ENCODE measurements at places on chromosomes 4 and X.

DNA sequence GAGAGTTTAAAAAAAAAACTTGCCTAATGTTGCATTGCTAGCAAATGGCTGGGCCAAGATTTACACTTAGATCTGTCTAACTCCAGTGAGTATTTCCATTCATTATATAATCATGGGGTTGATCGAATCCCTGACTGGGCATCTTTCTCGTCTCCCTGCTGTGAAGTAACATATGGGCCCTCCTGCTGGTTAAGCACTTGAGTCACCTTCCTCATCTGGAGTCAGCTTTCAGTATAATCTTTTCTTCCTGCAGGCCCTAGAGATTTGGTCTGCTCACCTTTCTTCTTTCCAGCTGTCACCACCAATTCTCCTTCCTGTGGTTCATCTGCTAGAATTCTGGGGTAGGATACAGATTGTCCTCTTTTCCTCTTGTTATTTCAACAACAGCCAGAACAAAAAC lies 41.6 kb downstream of the TIGD2 start:
- DNase-seq, result no peak

DNA sequence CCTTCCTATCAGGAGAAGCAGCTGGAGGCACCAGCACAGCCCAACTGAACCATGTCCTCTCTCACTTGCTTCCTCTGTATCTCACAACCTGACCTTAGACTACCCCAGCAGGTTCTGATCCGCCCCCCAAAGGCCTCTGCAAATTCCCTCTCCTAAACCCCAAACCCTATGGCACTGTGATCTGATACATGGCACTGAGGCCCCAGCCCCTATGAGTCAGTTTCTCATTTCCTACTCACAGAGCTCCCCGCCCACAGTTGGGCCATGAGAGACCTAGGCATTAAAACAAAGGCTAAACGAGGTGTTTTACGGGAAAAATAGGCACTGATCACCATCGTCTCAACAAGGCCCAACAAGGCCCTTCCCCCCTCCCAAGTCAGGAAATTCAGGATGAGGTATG lies 19.1 kb downstream of the SASH3 start:
- no peak for DNase-seq

DNA sequence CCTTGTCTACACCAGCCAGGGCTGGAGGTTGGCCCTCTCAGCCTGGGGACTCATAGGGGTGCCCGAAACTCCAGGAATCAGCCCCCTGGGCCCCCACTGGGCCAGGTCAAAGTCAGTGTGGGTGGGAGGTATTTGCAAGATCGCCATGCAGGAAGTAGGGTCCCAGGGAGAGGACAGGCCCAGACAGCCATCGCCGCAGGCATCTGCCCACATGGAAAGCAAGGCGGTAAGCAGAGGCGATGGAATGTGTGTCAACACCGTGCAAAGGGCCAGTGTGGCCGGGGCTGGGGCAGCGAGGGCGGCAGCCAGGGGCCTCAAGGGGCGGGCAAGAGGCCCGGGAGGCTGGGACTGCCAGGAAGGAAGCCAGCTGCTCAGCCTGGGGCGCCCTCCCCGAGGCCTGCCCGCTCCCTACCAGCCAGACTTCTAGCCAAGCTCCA lies 19.3 kb upstream of the DUSP9 start:
- no peak for DNase-seq

DNA sequence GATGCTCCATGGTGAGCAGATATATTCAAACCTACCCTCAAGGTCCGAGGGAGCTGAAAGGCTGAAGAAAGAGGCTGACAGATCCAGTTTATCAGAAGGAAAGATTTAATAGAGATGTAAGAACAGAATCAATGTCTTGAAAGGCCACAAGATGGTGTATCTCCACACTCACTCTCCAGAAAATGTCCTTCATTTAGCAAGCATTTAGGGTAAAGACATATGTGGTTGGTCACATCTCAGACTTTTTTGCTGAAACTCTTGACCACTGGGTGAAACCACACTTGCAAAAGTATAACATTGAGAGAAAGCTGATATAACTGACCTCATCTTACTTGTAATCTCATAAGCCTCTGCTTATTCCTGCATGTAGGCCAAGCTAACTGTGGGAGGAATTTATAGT lies 745.8 kb upstream of the GALNTL6 start:
- no peak for DNase-seq

DNA sequence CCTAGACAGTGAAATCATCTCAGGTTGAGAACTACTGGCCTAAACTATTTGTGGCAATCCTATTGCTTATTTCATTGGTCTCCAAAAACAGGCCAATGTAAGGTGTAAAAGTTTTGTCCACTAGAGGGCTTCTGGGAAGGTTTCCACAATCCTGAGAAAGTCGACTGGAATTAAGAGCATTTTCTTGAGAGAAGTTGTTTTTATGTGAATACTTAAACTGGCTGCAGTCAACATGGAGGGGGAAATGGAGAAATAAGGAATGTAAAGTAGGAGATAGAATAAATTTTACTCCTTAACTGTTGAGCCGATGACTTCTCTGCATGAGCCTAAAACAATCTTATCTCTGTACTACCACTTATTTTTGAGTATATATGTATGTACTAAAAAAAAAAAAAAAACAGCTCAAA lies 11.0 kb upstream of the EIF4E start:
- no peak for DNase-seq

GRCh38 chr4:185015108-185015507 lies 3.2 kb upstream of the HELT start:
- DNase-seq, result no peak

DNA sequence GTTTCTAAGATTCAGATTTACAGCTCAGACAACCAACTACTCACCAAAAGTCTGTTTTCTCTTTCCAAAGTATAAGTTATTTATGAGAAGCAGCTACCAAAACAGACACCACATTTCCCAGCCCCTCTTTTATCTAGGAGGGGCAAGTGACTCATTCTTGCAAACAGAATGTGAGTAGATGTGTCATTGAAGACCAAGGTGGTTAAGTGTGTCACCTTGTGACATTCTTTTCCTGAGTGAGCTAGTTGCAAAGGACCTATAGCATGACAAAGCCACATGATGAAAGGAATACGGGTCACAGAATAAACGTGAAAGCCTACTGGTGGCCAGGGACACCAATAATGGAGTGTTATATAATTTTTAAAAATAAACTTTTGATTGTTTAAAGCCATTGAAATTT lies 50.0 kb downstream of the SLC7A11 start:
- DNase-seq, result no peak

- DNase-seq, result no peak
Measured at GRCh38 chr4:174517502-174518445, 4.5 kb downstream of the HPGD start.

DNA sequence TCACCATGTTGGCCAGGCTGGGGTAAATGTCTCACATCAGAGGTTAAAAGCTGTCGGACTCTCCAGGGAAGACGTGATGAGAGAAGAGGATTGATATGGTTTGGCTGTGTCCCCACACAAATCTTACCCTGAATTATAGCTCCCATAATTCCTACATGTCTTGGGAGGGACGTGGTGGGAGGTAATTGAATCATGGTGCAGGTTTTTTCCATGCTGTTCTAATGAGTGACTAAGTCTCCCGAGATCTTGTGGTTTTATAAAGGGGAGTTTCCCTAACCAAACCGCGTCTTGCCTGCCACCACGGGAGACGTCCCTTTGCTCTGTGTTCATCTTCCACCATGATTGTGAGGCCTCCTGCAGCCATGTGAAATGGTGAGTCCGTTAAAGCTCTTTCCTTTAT lies 64.4 kb downstream of the ASMT start:
- peak; percentile 52 for DNase-seq

GRCh38 chr4:30281986-30282385 lies 438.2 kb upstream of the PCDH7 start:
- no peak for DNase-seq

DNA sequence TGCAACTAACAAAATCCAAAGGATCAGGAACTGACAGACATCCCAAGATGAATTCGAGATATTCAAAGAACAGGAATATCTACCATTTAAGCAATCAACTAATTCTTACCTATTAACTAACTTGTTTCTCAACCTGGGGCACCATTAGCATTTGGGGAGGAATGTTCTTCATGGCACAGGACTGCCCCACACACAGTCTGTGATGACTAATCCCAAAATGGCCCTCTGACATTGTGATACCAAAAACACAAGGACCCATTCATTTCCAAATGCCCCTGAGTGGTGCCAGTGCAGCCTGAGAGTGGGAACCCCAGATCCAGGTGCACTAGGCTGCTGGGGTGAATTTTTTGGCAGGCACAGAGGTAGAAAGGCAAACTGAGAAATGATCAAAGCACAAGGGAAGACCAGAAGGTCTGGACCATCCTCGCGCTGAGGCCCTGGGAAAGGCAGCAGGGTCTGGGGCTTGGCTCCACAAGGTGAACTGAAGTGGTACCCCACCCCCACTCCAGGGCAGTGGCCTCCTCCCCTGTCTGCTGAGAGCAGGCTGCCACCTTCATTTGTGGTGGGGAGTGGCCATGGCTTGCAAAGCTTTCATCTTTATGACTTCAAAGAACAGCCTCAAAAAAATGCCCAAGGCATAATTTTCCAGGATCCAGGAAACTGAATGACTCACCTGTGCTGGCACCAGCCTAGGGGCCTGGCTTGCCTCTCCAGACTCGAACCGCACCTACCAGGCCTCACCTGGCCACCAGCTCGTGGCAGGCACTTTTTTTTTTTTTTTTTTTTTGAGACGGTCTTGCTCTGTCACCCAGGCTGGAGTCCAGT lies 122.4 kb downstream of the BCOR start:
- DNase-seq, result no peak

DNA sequence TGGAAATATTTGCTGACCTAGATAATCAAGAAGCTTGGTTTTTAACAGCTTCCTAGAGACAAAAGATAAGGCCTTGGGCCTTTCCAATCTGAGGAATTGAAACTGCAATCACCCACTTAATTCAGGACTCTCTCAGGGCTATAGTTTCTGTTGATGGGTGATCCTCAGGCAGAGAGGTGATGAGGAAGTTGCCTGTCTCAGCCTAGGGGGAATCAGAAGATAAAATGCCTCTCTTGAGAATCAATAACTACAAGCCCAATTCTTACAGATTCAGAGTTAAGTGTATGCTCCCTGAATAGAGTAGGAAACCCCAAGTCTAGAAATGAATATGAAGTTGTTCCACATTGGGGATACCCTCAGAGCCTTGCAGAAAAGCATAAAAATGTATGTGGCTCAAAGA lies 45.5 kb downstream of the NFKB1 start:
- no peak for DNase-seq

- no peak for DNase-seq
Measured at GRCh38 chrX:18146009-18146408, 74.7 kb downstream of the BEND2 start.

DNA sequence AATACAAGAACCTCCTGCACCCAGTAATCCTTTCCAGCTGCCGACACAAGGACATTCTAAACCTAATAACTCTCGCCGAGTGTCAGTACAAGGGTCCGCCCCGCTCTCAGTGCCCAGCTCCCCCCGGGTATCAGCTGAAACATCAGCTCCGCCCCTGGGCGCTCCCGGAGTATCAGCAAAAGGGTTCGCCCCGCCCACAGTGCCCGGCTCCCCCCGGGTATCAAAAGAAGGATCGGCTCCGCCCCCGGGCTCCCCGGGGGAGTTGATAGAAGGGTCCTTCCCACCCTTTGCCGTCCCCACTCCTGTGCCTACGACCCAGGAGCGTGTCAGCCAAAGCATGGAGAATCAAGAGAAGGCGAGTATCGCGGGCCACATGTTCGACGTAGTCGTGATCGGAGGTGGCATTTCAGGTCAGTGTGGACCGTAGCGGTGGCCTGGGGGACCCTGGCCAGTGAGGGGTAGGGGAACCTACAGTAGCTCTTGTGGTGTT lies at the start of gene MAOA:
Gene MAOA, plus strand, starts transcription at position 295 of the 490 bp plus-strand sequence. Its CDS starts 43 bp downstream, at position 338.
- DNase-seq, result peak; percentile 62

GRCh38 chr4:26050671-26051070 lies 136.7 kb downstream of the SMIM20 start:
- no peak for DNase-seq

DNA sequence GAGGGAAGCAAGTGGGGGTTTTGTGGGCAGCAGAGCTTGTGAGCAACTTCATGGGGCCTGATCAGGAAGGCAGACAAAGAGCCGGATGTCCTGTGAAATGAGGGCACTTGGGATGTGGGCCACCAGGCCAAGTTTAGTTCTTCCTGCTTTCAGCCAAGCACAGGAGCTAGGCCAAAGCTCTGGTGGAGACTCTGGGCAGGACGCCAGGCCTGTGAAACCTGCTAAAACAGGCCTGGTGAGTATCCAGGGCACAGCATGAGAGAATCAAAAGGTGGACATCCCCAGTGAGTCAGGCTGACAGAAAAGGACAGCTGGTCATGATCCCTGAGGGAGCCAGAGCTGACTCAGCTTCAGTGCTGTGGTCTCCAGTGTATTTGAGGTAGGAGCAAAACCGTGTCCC lies 95.7 kb downstream of the NPNT start:
- DNase-seq, result no peak

GRCh38 chr4:100935090-100935489 lies 412.2 kb downstream of the PPP3CA start:
- no peak for DNase-seq

DNA sequence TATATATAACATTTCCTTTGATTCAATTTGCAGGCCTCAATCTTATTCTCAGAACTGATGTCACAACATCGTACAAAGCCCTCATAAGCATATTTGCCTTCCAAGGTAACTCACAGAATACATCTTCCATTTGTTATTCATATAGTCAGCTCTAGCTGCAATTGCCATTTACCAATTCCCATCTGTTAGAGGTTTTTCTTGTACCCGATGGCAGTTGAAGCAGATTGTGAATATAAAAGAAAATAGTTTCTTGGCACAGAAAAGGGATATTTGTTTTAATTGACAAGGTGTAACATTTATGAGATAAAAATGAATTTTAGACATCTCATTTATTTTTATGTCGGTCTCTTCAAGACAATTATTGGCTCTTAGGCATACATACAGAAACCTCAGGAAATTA lies 311.3 kb downstream of the TRIML1 start:
- DNase-seq, result no peak

GRCh38 chr4:139530833-139531427 lies 25.1 kb downstream of the SETD7 start:
- DNase-seq, result peak; percentile 66

DNA sequence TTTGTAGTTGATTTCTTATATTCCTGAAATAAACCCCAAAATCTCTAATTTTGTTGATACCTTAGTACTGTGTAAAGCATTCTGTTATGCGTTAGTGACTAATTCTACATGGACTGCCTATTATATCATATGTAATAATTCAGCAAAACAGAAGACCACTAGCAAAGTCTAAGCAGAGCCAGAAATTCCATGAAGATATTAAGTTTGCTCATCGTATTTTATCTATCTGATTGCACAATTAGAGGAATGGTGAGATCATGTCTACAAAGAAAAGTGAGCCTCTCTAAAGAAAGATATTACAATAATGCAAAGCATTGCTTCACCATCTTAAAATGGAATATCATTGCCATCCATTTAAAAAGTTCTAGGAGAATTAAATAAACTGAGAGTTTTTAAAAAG lies 374.6 kb upstream of the SLC7A11 start:
- no peak for DNase-seq

DNA sequence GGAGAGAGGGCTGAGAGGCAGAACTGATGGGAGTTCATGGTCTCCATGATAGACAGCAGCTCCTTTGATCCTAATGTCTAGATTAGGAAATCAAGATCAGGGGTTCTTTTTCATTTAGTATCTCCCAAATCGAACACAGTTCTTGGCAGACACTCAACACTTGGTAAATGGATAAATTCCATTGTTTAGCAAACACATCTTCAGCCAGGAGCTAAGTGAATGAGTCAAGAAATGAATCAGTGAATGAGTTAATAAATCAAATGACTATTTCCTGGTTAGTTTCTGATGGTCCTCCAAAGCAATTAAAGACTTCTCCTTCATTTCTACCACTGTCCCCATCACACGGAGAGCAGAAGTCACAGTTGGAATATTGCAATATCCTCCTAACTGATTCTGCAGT lies 120.0 kb upstream of the SHISA3 start:
- DNase-seq, result no peak
